Pancreas (tissue), 10 donors: ENCODE measurements at places on chromosomes 7 and 10. TPM values are rescaled to one million over a fixed set of nuclear protein-coding genes. Genes with fewer than 3 reads are reported as not detected.

The MRLN gene
- polyA plus RNA-seq = 13.3 TPM

- DNase-seq = no peak
These were observed 239.6 kb downstream of the PHF14 start for GRCh38 chr7:11213266-11213665.

DNA sequence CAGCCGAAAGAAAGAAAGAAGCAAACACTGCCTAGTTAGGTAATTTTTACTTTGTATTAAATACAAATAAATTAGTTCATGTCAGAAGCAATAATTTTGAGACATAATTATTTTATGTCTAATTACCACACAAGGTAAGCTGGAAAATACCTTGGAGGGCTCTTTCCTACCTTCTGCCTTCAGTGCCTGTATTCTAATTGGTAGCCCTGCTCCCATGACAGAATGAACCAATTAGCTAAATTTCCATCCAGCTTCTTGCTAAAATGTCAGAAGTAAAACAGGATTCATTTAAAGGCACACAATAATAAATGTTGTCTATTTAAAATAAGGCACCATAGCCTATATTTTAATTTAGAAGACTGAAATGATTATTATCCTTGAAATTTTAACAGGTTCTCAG is 135.4 kb upstream of the POT1 start:
- DNase-seq = no peak

The CTAGE4 gene
- polyA plus RNA-seq = 2.7 TPM

The SPDYE16 gene
- 0.61 TPM for polyA plus RNA-seq

DNA sequence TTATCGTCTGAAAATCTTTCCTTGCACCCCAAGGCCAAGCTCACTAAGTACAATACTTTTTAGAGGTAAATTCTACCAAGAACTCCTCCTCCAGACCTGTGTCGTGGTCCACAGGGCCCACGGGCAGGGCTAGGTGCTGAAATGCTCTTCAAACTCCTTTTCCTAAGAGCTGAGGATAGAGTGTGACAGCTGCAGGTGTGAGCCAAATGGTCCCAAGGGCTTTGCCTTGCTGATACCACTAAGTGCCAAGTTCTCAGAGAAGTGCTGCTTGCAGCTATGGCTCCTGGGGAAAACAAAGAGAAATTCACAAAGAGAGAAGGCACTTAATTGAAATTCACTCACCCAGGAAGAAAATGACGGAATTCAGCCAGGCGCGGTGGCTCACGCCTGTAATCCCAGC is 868.9 kb upstream of the AUTS2 start:
- DNase-seq = no peak
